Cortex of kidney (tissue), 1 donor: ENCODE measurements at places on chromosomes 3 and 15.

- DNase-seq = no peak
Measured at GRCh38 chr15:62873203-62873602, 169.3 kb upstream of the TPM1 start.

DNA sequence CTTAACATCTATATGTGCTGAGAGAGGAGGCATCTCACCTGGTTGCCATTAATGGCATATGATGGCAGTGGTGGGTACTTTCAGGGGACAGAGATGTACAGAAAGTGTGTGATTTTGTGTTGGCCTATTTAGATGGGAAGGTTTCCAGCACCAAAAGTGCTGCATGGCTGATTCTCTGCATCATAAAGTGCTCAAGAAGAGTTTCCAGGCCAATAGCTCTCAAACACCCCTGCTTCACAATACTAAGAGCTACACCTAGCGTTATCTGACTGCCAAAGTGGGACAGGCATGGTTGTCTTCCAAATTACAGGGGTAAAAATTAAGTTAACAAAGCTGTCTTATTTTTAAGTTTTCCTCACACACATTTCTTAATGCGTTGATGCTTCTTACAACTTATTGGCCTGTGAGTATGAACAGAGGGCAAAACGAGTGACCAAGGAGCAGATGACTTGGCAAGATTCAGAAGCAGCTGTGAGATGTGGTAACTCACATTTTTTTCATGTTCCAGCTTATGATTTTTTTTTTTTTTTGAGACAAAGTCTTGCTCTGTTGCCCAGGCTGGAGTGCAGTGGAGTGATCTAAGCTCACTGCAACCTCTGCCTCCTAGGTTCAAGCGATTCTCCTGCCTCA, 41.4 kb upstream of the VEPH1 start:
- DNase-seq = no peak

DNA sequence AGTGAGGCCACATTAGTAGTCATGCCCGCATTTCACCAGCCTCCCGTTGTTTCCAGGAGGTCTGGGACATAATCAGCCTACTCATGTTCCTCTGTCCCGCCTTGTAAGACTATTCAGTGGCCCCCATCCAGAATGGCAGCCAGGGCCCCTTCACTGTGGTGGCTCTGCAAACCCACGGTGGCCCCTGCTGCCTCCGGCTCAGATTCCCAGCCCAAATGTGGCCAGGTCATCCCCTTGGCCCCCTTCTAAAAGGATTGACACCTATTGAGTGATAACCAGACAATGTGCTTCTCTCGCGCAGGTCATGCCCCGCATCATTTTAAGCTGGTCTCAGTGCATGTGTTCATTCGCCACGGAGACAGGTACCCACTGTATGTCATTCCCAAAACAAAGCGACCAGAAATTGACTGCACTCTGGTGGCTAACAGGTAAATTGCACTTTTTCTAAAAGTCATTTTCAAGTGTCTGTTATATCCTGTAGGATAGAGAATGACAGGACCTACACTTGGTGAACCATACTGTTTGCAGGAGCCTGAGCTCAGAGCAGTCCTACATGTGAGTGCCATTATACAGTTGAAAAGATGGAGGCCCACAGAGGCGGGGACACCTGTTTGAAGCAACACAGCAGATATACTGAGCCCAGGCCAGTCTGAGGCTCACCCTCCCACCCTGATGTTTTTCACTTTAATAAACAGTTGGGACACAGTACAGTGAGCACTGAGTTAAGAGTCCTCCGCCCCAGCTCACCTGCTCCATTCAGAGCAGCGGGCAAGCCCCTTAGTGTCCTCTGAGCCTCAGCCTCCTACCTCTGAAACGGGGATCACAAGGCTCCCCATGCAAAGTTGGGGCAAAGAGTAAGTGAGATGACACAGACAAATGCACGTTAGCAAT, 47.7 kb downstream of the PXYLP1 start:
- no peak for DNase-seq

DNA sequence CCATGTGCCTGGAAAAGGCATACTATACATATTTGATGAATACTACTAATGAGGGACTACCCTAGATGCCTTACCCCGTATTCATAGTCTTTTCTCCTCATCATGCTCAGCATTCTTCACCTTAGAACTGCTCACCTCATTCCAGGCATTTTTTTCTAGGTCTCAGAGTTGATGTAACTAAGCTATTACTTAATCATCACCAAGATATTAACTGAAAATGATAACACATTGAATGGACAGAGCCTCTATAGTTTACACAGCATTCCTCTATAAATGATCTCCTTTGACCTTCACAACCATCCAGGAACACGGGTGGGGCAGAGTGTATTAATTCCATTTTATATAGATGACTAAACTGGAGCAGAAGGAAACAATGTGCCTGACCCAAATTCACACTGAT, 174.1 kb upstream of the DPH6 start:
- DNase-seq = no peak

GRCh38 chr3:65928110-65928509, 110.6 kb downstream of the MAGI1 start:
- no peak for DNase-seq

DNA sequence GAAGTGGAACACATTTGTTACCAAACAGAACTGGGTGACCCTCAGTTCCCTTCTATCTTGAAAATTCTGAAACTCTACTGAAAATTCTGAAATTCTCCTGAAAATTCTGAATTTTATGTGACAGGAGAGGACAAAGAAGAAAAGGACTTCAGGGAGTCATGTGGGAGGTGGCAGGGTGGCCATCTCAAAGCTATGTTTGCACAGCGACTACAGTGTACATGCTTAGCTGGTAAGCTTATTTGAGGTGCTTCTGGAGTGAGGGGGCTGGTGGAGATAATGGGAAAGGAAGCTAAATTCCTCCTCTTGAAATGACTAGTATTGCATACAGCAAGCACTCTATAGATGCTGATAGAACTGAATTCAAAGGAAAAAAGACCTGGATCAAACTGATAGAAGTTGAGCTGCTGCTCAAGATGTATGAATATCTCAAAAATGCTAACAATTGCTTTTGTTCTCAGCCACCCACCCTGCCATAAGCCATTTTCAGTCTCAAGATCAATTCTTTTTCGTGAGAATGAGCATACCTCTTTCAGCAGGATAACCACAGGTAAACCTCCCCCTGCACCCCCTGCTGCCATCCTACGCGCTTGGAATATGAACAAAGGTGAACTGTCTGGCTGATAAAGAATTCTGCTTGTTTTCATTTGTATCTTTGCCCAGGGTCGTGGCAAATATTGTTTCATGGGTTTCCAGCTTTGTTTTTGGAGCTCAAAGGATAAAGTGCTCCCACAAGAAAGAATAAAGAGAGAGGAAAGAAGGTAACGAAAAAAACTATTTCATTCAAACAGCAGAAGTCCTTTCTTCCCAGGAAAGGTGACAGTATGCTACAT, 16.6 kb upstream of the ARHGEF3 start:
- DNase-seq = no peak

DNA sequence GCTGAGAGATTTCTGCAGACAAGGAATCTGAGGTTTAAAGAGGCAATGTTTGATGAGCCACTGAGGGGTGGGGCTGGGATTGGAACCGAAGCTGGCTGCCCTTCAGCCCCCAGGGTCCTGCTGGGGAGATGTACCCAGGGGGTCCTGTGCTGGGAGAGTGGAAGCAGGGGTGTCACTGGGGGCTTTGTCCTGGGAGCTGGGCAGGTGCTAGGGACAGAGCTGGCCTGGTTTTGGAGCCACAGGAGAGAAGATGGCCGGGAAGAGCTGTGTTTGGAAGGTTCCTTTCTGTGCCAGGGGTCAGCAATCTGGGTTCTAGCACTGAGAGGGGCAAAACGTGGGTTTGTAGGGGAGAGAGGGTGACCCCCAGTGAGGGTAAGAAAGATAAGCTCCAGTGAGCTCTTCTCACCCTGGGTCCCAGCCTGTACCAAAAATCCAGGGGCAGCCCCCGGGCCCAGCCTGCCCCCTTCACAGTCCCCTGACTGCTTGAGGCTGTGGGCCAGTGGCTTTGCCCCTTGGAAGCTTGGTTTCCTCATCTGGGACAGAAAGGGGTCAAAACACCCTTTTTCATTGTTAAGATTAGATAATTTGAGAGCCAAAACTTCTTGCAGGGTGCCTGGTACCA, 69.6 kb downstream of the SMAD3 start:
- DNase-seq = no peak

DNA sequence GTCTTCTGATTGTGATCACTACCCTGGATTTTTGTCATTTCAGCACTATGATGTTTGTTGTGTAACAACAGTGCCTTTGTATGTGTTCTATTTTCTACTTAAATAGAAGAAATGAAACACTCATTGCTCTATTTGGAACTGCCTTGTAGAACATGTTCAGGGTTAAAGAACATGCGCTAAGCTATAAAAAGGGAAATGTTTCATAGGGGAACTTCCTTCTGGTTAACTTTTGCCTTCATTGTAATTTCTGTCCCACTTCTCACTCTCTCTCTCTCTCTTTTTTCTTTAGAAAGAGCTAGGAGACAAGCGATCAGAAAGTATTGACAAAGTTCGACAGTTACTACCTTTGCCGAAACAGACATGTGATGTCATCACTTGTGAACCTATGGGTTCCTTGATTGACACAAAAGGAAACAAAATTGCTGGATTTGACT, at the start of gene P2RY12:
Gene P2RY12, minus strand, starts transcription at position 13 of the 434 bp plus-strand sequence. CDS start 45,908 bp downstream, outside the sequence.
- DNase-seq = no peak

GRCh38 chr3:189344996-189345395, 173.2 kb downstream of the TPRG1 start:
- no peak for DNase-seq

GRCh38 chr3:33879540-33879939, 81.1 kb downstream of the PDCD6IP start:
- DNase-seq = no peak

DNA sequence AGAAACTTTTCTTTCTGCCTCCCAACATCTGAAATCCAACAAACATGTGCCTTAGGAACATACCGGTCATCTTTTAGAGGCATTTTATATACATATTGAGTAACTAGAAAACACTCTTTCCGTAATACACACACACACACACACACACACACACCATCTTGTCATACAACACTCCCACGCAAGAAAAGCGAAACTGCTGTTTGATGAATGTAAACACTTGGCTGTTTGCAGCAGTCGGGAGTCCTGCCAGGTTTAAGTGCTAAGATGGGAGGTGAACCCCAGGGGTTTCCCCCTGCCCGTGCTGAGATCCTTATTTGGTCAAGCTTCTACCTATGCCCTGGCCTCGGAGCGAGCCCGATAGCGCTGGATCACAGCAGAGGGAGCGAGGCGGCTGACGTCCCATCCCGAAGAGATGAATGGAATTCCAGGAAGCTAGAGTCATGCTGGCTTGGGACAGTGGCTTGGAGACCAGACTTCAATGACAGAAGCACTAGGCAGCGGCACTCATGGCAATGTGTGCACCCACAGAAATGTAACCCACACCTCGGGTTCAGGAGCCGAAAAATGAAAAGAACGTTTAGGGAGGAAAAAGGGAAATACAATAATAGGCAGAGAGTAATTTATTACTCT, 1.3 kb upstream of the THBS1 start:
- DNase-seq = no peak

- DNase-seq = no peak
Measured at GRCh38 chr3:98482717-98483482, 14.6 kb upstream of the OR5K2 start.

DNA sequence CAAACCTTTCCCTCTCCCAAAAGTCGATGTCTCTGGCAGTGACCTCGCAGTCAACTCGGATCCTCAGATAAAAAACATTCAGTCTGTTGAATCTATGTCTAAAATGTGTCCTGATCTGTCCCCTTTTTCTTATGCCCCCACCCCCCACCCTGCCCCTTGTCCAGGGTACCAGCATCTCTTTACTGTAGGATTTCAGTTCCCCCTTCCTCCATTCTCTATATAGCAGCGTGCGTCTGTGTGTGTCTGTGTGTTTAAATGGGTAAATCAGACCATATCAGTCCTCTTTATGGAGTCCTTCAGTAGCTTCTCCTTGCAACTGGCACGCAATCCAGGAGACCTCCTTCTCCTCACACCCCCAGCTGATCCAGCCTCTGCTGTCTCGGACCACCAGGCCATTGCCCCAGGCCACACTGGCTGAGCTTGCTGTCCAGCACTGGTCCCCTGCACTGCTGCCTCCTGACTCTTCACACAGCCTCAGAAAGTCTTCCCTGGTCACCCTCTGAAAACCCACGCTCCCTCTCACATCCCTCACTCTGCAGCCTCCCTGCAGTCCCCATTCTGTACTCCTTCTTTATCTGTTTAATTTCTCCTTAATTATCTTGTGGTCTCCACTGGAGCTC, 1.5 kb downstream of the LRRK1 start:
- DNase-seq = no peak

DNA sequence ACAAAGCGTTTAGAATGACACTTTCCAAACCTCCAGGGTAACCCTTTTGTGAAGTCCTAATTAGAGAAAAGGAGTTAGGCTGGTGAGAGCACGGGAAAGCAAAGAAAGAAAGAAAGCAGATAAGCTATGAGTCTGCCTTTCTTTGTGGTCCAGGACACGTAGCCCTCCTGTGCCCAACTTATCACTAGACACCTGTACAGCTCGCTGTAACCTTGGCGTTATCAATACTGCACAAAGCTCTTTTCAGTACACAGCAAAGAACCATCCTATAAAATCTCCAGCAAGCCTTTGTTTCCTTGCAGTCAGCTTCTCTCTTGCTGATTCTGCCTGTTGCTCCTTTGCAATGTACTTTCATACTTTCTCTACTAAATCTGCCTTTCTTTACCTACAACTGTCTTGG, 6.8 kb upstream of the TAMM41 start:
- no peak for DNase-seq

DNA sequence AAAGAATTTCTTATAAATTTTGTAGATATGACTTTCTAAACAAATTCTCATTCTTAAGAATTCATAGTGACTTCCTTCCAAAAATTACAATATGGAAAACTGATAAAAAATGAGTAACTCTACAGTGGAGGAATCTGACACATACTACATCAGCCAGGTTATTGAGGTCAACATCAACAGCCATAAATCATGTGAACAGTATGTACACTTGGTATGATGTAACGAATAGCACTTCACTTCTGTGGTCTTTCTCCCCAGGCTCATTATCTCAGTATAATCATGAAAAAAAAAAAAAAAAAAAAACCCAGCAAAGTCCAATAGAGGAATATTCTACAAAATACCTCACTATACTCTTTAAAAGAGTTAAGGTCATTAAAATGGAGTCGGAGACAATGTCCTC, 111.2 kb upstream of the SUCLG2 start:
- DNase-seq = no peak

GRCh38 chr3:117217760-117218316, 508.3 kb downstream of the TUSC7 start:
- no peak for DNase-seq

DNA sequence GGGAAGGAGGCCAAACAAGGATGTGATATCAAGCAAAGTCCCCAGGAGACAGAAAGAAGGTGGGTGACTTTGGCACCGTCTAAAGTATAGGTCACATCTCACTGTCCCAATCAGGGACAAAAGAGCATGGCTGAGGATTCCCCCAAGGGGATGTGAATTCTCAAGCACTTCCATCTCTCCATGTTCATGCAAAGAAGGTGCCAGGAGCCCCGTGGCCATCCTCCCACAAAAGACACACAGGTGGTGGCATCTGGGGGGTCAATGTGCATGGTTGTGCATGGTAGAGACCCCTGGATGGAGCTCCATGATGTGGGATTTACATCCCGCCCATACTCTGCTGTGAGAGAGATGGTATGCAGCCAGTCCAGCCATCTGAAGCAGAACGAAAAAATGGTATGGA, 145.7 kb upstream of the CTDSPL start:
- no peak for DNase-seq

GRCh38 chr3:125051715-125052581, 3.8 kb downstream of the HEG1 start:
- no peak for DNase-seq

GRCh38 chr3:97829198-97829597, 7.4 kb downstream of the CRYBG3 start:
- DNase-seq = no peak
